ENCODE measurements at places on chromosomes 4 and X.

DNA sequence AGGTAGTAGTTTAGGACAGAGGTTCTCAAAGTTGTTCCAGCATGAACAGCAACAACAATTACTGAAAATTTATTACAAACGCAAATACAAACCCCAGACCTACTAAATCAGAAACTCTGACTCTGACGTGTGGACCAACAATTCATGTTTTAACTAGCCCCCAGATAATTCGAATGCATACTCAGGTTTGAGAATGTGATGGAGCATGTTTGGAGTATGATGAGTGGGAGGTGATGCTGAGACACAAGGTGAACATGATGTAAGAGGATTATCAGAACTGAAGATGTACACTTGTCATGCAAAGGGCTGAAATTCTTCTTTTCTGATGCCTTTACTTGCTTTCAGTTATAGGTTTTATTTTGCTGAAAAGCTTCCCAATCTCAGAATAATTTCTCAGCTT is 323.0 kb downstream of the INPP4B start:
- DNase-seq: no peak

DNA sequence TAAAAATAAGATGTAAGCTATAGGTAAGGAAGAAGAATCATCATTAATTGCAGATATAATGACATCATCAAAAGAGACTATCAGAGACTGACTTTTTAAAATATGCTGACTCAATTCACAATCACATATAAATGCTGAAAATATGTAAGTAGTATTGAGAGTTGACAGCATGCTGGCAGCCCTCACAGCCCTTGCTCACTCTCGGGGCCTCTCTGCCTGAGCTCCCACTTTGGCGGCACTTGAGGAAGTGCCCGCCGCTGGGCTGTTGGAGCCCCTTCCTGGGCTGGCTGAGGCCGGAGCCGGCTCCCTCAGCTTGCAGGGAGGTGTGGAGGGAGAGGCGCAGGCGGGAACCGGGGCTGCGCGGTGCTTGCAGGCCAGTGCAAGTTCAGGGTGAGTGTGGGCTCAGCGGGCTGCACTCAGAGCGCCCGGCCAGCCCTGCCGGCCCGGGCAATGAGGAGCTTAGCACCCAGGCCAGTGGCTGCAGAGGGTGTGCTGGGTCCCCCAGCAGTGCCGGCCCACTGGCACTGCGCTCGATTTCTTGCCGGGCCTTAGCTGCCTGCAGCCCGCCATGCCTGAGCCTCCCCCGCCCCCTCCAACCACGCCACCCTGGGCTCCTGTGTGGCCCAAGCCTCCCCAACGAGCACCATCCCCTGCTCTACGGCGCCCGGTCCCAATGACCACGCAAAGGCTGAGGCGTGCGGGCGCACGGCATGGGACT is 68.9 kb downstream of the RAB28 start:
- peak; percentile 63 for DNase-seq

DNA sequence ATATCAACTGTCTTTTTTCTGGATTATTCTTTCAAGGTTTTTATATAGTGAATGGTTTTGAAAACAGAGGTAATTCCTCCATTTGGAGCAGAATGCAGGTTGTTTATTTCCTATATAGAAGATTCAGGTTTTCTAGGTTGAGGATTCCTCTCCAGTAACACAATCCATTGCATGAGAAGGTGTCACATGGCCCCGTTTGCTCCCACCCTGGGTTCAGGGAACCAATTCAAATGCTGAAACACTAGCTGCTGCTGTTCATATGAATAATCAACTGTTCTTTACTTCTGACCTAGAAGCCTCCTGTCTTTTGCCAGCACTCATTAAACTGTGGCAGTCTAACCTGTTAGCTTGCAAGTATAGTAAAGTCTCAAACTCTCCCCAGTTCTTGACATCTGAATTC is 1316.9 kb upstream of the TENM3 start:
- no peak for DNase-seq

DNA sequence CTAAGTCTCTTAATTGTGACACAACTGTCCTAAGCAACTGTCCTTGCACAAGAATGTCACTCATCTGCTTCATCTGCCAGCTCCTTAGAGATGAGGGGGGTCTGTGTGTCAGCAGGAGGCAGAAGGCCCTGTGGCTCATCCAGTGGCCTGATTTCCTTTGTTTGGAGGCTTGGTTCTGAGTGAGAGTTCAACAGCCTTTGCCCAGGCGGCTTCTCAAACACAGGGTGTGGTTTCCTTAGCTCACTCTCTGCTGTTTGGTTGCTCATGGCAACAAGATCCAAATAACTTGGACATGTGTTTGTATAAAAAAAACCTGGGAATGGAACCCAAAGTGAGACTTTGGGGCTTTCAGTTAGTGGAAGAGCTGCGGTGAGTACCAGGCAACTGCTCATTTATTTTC is 46.6 kb downstream of the MAP7D3 start:
- DNase-seq: no peak

DNA sequence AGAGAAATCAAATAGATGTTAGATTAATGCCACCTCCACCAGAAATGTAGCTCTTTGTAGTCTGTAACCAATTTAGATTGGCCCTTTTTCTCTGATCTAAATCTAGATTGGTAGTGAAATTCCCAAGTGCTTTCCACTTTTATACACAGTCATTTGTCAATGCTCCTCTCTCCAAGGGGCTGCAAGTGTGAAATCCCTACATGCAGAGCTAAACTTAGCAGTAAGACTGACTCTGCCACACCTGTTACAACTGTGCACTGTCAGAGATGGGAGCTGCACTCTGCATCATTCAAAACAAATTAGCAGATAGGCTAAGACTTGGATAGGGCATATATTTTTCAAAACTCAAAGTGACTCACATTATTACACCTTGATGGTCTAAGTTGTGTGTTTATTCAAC is 9.1 kb downstream of the SERTM2 start:
- no peak for DNase-seq

DNA sequence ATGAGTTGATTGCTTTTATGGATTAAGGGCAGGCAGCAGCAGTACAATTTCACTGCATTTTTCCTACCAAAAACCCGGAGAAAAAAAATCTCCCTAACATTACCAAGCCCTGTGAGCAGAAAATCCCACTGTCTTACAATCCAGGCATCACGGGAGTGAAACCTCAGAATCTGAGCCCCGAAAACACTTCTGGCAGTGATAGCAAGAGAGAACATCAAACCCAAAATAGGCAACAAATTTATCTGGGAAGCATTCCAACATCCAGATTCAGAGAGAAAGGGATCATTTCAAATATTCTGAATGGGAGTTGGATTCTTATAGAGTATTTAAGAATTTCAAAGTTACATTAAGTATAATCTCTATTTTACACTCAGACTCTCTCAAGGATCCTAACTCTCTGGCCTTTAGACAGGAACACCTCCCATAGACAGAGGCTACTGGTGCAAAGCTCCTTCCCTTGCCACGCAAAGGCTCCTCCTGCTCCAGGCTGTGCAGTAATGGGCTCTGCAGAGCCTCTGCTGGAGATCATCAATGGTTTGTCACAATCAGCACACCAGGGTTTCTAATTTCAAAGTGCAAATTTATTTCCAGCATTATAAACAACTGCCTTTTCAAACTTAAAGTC is 256.9 kb downstream of the PARM1 start:
- DNase-seq: no peak

GRCh38 chr4:54527532-54527931 is 130.2 kb upstream of the KIT start:
- no peak for DNase-seq

DNA sequence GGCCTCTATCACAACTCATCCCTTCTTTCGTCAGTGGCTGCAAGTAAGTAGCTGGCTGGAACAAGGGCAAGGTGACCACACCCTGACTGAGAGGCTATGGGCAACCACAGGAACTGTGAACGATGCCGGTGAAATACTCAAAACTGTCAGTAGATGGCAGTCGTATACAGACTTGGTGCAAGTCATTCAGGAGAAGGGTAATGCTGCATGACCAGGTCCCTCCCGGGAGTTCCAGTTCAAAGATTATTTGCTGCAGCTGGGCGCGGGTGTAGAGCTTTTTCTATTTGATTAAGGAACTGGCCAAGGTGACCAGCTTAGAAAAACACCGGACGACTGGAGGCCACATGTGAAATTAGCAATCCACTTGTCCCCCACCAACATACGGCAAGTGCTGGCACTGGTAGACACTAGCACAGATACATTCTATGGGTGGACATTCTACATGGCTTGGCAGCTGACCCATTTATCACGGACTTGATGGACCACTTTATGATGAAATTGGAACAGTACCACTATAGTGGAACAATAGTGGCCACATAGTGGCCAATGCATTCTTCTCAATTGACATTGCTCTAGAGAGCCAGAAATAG is 726.6 kb downstream of the TRAM1L1 start:
- no peak for DNase-seq

DNA sequence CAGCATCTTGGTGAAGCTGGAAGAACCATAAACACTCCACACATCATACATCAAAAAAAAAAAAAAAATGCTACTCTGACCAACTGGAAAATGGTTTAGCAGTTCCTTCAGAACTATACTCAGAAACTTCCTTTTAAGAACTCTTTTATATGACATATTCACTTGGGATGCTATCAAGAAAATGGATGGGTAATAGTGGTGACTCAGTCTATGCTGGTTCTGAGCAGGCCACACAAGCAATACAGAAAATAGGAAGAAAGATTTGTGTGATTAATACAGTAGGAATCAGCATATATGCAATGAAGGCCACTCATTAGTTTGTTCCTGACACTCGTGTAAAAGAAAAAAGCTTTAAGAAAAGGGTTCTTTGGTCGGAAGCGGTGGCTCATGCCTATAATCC is 123.5 kb upstream of the FAT4 start:
- DNase-seq: no peak

GRCh38 chr4:170671171-170671570 is 581.4 kb upstream of the AADAT start:
- no peak for DNase-seq

DNA sequence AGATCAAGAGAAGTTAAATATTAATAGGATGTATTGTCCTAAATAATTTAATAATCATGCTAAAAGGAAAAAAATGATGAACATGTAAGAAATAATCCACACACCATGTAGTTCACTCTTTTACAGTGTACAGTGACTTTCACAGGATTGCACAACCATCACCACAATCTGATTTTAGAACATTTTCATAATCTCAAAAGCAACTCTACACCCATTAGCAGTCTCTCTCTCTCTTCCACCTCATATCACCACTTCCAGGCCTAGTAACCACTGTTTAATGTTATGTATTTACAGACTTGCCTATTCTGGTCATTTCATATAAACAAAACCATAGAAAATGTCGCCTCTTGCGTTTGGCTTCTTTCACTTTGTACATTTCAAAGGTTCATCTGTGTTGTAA is 153.4 kb downstream of the FSTL5 start:
- no peak for DNase-seq

DNA sequence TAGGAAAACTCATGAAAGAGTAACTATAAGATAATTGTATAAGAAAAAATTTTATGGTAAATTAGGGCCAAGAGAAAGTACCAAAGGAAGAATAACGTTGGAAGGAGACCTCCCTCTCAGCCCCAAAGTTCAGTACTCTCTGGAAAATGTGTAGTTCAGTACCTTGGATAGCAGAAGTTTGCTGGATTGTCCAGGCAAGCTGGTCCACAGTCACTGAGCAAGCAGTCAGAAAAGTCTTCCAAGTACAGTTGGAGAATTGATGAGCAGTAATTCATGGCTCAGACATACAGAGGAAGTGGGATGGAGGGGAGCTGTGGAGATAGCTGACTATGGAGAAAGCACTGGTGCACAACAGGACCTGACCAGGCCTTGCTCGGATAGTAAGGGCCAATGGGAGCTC is 598.2 kb upstream of the NDST4 start:
- DNase-seq: no peak

GRCh38 chrX:129661369-129661768 is 6.6 kb upstream of the APLN start:
- no peak for DNase-seq

DNA sequence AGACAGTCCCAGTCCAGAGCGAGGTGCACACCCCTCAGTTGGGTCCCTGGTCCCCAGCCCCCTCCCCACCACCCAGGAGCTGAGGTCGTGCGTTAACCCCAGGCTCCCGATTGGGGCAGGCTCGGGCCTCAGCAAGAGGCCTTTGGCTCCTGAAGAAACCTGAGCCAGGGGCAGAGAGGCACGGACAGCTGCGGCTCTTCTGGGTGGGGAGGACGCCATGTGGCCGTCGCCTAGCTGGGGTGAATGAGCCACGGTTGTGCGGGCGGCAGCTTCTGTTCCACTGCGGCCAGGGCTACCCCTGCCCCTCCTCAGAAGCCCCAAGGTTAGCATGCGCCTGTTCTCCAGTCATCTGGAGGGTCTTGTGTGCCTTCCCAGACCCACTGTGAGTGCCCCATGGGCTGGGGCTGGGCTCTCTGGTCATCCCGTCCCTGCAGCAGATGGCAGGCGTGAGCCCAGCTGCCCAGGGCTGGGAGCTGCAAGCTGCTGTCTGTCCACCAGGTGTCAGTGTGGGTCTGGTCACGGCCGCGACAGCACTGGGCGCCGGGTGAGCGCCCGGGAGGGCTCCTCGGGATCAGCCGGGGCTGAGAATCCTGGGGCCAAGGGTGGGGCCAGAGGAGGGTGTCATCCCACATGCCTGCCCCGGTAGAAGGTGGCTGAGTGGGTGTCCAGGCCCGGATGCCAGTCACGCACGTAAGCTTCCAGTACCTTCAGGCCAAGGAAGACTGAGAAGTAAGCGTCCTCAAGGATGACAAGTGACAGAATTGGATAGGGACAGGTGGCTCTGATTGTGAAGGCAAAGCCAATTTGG is 21.9 kb downstream of the ATP2B3 start:
- DNase-seq: peak; percentile 82

DNA sequence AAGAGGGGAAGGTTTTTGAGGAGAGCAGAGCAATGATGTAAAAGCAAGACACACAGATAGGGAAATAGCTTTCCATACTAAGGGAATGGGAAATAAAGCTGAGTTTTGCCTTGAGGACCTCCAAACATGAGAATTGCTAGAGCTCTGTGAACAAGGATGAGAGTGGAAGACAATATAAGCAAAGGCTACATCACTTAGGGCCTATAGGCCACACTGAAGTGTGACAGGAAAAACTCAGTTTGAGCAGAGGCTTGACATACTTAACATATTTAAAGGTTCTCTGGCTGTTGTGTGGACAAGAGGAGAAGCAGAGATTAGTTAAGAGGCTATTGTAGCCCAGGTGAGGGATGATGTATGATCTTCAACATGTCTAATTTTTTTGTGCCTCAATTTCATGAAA is 5.3 kb upstream of the SRP72 start:
- no peak for DNase-seq

GRCh38 chrX:77922787-77923186 is 12.3 kb downstream of the ATP7A start:
- no peak for DNase-seq

- DNase-seq: no peak
These were observed 138.3 kb upstream of the PUDP start for GRCh38 chrX:7286168-7286837.

Data from type B pancreatic cell (in vitro differentiated cells).